ENCODE measurements at places on chromosomes 11 and 22. TPM values are rescaled to one million over a fixed set of nuclear protein-coding genes. Genes with fewer than 3 reads are reported as not detected.

DNA sequence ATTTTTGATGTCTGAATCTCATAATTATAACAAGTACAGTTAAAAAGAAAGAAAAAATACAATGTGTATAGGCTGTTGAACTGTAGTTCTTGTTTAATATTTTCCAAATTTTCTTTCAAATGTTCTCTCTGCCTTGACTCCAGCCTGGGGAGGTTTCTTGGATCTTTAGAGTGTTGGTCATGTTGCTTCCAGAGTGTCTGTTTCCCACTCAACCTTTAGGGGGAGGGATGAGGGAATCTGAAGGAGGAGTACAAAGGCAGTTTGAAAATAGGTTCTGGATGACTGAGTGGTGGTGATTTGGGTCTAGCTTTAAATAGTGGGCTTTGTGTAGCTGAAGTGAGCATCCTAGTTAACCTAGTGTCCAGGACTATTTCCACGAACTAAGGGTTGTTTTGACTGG lies 2.0 kb downstream of the CTNND1 start:
- no peak for DNase-seq

GRCh38 chr11:65897020-65897471 lies 3.1 kb downstream of the FOSL1 start:
- no peak for DNase-seq

DNA sequence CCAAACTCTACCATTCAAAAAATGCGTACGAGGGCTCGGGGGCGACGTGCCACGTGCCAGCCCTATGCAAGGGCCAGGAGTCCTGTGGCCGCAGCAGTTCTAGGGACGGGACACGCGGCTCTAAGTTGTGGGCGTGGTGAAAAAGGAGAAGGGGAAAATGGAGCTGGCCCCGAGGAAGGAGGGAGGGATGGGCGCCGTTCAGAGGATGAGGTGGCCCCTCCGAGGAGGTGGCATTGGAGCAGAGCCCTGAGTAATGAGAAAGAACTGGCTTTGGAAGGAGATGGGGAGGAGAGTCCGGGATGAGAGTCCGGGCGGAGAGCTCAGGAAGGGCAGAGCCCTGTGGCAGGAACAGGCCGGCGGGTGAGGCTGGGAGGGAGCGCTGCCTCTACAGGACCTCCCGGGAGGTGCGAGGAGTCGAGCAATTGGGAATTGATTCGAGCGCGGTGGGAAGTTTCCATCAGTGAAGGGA lies 21.0 kb downstream of the OTUB1 start:
- DNase-seq = no peak

GRCh38 chr11:37442576-37442975 lies 844.5 kb upstream of the RAG2 start:
- DNase-seq = no peak

Gene SYT13
- total RNA-seq = not detected
